NCI-H748 treated with DMSO at 0.1 percent for 48 hours (cell line): ENCODE measurements at places on chromosomes 2 and 18.

GRCh38 chr18:2425426-2426317, 145.6 kb downstream of the METTL4 start:
- no peak for DNase-seq

GRCh38 chr2:54054271-54054670, 61.1 kb upstream of the ACYP2 start:
- no peak for DNase-seq

DNA sequence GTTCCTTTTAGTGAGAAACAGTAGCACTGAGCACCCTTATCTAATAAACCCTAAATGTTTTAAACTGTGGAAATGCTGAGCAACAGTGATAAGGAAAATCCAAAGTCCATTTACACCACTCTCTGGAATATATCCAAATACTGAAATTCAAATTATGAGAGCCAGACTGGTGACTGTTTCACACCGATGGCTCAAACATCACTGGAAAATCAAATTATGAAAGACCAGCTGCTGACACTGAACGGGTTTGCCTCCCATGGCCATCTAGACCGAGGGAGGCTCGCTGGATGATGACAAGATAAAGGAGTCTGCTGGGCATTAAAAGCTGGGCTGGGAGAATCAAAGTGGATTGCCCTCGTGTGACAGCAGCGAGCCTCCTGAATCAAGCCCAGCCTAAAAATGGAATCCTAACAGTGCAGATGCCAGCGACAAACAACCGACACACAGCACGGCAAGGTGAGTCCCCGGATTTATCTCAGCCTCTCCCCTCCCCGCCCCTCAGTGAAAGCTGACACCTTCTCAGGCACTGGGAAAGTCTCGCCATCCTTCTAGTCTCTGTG, 30.3 kb downstream of the SERPINE2 start:
- DNase-seq: no peak

DNA sequence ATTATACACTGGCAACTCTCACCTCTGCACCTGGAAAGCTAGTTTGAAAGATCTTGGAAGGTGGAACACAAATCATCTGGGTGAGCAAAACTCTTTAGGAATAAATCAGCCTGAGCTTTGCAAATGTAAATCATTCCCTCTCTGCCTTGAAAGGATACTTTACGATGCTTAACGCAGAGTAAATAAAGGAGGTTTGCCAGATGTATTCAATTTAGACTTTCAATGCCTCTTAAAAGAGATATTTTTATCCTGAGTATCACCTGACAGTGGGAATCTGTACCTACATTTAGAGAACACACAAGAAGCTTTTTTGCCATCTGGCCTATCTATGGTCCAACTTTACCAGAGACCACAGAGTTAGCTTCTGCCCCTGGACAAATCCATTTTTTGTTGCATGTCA, 983.2 kb upstream of the CDH2 start:
- peak; percentile 44 for DNase-seq

DNA sequence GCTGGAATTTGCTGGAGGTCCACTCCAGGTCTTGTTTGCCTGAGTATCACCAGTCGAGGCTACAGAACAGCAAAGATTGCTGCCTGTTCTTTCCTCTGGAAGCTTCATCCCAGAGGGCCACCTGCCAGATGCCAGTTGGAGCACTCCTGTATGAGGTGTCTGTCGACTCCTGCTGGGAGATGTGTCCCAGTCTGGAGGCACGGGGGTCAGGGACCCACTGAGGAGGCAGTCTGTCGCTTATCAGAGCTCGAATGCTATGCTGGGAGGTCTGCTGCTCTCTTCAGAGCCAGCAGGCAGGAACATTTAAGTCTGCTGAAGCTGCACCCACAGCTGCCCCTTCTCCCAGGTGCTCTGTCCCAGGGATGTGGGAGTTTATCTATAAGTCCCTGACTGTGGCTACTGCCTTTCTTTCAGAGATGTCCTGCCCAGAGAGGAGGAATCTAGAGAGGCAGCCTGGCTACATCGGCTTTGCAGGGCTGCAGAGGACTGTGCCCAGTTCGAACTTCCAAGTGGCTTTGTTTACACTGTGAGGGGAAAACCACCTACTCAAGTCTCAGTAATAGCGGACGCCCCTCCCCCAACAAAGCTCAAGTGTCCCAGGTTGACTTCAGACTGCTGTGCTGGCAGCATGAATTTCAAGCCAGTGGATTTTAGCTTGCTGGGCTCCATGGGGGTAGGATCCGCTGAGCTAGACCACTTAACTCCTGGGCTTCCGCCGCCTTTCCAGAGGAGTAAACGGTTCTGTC, 301.1 kb downstream of the ERBB4 start:
- no peak for DNase-seq

DNA sequence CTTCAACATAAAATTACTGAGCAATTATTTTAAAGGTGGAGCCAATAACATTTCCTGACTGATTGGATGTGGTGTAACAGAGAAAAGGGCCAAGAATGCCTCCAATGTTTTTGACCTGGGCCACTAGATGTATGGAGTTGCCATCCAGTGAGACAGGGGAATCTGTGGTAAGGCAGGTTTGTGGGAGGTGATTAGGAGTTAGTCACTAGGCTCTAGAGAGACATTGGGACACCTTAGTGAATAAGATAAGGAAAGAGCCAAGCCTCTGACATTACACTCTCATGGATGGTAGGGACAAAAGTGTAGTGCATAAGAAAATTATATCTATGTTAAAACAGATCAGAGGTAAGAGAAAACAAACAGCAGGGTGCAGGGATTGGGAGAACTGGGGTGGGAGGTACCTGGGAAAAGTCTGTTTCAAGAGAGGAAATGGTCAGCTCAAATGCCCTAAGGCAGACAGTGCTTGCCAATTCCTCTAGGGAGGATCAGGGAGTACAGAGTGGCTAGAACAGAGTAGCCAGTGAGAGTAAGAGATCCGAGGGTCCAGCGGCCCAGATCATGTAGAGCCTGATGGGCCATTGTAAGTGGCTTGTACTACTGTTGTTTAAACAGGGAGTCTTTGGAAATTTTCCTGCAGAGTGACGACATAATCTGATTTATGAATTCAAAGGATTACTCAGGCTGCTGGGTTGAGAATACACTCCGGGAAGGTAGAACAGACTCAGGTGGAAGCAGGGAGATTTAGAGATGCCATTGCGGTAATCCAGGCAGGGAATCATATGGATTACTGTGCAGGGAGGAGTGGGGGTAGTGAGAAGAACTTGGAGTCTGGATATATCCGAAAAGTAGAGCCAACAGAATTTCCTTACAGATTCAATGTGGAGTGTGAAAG, 45.7 kb upstream of the CUL3 start:
- DNase-seq: no peak

DNA sequence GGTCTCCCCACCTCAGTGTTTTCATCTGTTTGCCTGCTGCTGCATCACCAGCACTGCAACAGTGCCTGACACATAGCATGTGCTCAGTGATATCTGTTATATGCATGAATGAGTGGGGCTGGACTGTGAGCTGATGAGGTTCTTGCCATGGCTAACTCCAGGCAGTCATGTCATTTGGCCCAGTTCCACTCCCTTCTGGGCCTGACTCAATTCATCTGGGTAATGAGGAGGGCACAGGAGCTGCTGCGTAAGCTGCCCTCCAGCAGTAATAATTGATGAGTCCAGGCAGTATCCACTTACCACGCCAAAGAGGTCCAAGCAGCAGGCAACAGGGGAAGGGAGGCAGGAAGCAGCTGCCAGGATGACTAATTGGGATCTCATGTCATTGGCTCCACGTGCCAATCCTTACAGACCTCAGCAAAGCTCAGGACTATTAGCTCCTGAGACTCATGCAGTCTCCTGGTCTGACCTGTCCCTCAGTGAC, 34.1 kb upstream of the MAT2A start:
- no peak for DNase-seq

GRCh38 chr2:216756435-216756834, 61.1 kb upstream of the IGFBP5 start:
- no peak for DNase-seq

GRCh38 chr2:237065071-237065377, 20.7 kb upstream of the COPS8 start:
- no peak for DNase-seq

- no peak for DNase-seq
Observed at GRCh38 chr2:2000724-2001061, 256.4 kb upstream of the PXDN start.

DNA sequence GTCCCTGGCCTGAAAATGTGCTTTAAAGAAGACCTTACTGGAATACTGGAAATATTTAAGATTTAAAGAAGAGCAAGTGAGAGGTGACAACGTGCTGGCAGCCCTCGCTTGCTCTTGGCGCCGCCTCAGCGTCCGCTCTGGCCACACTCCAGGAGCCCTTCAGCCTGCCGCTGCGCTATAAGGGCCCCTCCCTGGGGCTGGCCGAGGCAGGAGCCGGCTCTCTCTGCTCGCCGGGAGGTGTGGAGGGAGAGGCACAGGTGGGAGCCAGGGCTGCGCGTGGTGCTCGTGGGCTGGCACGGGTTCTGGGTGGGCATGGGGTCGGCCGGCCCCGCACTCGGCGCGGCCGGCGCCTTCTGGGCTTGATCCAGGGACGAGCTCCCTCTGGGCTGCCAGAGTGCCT, 2.9 kb upstream of the COQ10B start:
- no peak for DNase-seq

DNA sequence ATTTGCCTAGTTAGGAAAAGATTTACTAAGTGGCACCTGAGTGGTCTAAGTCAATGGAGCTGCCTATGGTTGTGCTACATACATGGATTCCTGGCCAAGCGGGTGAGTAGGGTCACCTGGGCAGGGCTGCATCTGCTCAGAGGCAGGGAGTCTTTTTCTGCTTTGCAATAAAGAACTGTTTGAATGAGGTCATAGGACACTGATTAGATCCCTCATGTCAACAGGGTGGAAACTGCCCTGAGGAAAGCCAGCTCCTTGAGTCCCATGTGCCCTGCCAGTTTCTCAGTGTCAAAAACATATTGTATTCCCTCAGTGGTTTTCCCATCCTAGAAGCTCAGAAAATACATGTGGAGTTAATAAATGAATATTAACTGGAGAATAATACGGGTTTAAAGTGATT, 4.6 kb downstream of the LAMA3 start:
- DNase-seq: no peak
